ENCODE measurements at places on chromosomes 16 and 17. TPM values are rescaled to one million over a fixed set of nuclear protein-coding genes. Genes with fewer than 3 reads are reported as not detected.

The CDC6 gene
- not detected for total RNA-seq

The CLEC19A gene
- total RNA-seq, result not detected

The KRT25 gene
- not detected for total RNA-seq

The KRT12 gene
- total RNA-seq, result not detected

The GRAP gene
- total RNA-seq, result 17.9 TPM

The NXN gene
- 6.5 TPM for total RNA-seq

The IRX5 gene
- not detected for total RNA-seq

The SLC22A31 gene
- not detected for total RNA-seq

DNA sequence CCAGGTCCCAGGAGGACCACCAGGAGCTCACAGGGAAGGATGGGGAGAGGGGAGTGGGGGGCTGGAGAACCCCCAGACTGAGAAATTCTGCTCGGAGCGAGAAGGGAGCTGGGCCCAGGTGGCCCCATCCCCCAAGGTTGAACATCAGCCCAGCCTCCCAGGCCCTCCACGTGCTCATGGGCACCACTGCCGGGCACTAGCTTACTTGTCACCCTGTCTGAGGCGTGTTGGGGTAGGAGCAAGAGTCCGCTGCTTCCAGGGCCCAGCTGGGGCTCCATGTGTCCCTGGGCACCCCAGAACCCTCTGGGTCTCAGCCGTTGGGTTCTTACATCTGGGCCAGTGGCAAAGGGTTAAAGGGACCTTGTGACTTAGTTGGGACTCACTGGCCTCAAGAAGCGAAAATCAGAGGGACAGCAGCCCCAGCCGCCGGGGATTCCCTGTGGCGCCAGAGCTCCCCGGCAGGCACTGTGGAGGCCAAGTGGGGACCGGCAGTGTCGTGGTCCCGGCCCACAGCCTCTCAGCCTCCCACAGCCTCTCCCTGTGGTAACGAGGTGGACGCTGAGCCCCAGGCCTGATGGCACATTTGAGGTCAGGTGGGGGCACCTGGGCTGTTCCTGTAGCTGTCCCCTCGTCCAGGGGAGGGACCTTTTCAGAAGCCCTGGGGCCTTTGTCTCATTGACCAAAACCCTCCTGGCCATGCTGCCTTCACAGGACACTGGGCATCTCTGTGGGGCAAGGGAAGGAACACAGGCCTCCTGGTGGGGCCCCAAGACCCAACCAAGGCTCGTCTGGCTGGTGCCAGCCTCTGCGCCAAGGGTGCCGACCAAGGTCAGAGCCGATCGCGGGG, 33.7 kb upstream of the CDH15 start:
- no peak for DNase-seq

DNA sequence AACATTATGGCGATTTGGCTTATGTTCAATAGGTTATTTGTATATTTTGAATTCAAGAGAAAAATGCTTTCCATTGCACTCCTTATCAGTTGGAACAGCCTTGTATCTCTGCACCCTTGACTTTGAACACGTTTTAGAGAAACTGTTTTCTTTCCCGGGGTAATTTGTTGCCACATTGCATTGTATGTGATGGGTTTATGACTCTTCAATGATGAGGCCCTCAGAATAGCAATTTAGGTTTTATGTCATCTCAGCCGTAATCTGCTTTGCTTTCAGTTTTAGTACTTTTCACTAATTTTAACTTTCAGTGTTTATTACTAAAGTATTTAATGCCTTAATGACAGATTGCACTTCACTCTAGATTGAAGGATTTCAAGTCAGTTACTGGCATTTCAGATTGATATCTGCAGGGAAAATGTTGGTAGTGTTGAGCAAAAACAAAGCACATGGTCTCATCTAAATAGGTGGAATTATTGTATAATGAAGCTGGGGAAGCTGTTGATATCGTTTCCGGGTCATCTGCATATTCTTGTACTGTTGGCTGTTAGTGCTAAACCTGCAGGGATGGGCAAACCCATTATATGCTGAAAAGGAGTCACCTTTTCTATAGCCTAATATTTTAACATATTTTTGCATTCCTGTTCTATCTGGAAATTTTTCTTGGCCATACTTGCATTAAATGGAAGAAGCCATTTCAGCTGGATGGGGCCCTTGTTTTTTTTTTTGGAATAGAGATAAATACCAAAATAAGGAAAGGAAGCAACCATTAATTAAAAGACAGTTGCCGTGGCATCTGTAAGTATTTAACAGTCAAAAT, 2.0 kb downstream of the LUC7L3 start:
- no peak for DNase-seq

DNA sequence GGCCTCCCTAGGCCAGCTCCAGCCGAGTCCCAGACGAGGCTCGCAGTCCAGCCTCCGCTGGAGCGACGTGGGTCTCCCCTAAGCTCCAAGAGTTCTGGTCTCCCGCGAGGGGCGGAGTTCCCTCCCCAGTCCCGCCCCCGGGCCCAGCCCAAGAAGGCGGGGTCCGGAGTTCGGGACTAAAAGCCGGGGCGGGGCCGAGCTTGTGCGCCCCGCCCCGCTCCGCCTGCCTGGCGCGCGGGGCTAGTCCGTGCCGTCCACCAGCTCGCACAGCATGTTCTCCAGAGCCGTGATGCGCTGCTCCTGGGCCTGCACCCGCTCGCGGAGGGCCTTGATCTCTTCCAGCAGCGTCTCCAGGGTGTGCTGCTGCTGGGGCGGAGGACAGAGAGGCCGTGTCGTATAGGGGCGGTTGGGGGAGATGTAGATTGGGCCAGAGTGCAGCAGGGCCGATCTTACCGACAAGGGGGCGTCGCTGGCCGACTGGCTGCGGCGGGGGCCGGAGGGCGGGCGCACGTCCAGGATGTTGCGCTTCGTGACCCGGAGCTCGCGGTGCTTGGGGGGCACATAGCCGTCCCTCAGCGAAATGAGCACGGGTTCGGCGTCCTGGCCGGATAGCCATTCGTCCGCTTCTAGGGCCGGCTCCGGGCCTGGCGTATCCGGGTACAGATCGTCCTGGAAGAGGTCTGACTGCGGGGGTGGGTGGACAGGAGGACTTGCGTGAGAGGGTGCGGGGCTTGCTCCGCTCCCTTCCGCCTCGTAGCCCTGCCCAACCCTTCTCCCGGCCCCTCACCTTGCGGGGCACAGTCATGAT, 7.0 kb downstream of the CORO6 start:
- DNase-seq, result peak; percentile 82

DNA sequence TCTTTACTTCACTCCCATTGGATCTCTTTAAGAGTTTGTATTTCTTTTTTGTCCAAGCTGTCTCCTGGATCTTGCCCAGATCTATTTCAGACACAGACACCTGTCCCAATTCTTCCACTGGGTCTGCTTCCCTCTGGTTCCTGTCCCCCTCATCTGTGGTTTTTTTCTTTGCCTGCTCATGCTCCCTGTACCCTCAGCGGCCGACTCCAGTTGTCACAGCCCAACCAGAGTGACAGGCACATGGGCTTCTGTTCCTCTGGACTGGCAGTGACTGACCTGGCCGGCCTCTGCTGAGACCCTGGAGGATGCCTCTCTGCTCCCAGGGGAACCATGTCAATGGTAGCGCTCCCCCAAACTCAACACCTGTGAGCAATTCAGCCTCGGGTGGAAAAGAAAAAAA, 142.6 kb downstream of the WSCD1 start:
- no peak for DNase-seq

DNA sequence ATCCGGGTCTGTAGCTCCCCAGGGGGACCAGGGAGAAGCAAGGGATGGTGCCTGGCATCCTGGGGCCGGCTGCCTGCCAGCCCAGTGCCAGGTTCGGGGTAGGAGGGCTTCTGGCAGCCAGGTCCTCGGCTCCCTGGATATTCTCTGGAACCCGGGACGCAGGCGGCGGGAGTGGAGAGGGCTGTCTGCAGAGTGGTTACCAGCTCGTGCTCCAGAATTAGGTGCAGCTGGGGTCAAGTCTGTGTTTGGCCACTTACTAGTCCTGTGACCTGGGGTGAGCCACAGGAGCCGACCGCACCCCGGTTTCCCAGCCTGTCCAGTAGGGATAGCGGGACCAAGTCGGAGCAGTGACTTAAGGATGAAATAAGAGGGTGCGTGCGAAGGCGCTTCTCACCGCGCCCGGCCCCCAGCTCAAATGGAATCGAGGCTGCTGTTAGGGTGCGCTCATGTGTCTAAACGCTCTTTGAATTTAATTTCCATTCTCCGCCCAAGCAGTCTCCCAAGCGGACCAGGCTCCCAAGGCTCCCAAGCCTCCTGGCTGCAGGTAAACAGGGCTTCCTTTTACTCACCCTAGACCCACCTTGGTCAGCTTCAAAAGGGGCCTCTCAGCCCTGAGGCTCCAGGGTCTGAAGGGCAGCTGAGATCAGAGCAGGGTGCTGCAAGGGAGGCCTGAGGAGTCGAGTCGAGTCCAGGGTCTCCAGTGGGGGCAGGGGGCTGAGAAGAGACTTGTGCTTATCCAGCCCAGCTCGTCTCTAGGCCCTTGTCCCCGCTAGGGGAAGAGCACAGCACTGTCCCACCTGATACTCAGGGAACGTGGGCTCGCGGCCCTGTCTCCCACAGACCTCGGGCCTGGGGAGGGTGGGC, 28.3 kb upstream of the ZNF469 start:
- no peak for DNase-seq

- no peak for DNase-seq
Observed at GRCh38 chr16:45454-45853, 8.0 kb downstream of the POLR3K start.

DNA sequence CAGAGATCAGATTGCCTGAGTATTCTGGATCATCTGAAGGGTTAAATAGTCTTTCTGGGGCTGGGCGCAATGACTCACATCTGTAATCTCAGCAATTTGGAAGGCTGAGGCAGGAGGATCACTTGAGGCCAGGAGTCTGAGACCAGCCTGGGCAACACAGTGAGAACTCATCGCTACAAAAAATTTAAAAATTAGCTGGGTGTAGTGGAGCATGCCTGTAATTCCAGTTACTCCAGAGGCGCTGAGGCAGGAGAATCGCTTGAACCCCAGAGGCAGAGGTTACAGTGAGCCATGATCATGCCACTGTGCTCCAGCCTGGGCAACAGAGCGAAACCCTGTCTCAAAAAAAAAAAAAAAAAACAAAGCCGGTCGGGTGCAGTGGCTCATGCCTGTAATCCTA, 15.7 kb downstream of the MVP start:
- DNase-seq, result no peak

GRCh38 chr17:65005858-65006257, 50.7 kb downstream of the GNA13 start:
- DNase-seq, result no peak

DNA sequence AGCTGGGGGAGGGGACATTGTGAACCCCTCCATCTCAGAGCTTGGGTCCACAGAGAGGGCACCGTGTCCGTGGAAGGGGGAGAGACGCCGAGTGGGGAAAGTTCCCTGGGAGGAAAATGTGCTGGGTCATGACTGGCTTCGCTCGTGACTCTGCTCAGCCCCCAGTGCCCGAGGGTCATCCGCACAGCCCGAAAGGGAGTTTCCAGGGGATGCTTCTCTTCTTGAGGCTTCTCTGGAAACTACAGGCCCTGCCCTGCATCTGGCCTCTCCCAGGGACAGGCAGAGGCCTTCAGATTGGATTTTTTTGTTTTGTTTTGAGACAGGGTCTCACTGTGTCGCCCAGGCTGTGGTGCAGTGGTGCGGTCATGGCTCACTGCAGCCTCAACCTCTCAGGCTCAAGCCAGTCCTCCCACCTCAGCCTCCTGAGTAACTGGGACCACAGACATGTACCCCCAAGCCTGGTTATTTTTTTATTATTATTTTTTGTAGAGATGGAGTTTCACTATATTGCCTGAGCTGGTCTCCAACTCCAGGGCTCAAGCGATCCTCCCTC, 9.8 kb upstream of the GSE1 start:
- no peak for DNase-seq

DNA sequence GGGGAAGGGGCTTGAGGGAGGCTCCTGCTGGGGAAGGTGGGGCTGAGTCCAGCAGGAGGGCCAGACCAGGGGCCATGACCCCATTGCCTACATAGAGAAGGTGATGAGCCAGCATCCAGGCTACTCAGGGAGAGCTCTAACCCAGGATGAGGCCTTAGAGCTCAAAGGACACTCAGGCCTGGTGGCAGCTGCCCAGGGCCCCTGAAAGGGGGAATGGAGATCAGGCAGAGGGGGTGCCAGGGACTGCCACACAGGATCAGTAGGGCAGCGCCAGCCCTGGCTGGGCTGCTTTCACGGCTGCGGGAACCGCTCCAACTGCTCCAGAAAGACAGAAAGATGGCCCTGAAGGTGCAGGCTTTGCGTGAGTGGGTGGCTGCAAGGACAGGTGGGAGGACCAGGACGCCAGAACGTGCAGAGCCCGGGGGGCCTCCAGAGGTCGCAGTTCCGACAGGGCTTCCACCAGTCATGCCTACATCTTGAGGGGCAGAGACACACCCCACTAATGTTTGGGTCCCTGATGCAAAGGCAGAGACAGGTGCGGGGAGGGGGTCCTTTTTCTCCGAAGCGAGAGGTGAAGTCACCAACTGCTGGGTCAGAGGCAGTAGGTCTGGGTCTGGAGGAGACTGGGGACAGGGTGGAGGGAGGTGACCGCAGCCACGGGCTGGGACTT, 882 bp upstream of the ATP6V0C start:
- peak; percentile 43 for DNase-seq

DNA sequence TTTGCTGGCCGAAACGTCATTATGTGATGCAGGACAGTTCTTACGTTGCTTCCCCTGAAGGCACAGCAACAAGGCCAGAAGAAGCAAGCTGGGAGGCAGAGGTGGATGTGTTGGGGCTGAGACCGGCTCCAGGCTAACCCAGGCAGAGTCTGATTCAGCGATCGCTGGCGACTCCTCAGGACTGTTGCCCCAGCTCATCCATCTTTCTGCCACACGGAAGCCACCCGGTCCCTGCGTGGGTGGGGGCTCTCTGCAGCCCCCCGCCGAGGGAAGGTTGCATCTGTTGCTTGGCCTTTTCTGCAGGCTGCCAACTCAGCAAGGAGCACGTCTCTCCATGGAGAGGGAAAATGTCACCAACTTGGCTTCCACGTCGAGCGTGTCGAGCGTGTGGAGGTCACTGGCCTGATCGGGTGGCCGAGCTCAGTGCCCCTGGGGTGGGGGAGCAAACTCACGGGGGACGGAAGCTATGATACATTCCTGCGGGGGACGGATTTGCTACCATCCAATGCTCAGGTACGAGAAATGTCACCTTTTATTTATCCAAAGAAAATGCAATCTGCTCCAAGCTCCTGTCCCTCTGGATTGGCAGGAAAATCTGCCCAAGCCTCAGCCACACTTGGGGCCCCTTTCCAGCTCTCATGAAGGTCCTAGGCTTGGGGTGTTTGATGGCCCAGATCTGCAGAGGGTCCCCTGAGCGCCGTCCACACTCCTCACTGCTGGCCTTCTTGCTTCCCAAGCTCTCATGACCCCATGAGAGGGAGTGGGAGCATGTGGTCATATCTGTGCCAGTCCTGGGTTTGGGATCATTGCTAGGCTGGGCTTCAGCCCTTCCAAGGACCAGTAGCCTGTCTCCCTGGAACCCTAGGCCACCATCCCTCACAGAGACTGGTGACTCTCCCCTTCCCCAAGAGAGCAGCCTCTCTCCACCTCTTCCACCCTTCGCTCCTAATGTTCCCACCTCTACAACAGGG, 69.4 kb downstream of the RPH3AL start:
- DNase-seq, result peak; percentile 7

DNA sequence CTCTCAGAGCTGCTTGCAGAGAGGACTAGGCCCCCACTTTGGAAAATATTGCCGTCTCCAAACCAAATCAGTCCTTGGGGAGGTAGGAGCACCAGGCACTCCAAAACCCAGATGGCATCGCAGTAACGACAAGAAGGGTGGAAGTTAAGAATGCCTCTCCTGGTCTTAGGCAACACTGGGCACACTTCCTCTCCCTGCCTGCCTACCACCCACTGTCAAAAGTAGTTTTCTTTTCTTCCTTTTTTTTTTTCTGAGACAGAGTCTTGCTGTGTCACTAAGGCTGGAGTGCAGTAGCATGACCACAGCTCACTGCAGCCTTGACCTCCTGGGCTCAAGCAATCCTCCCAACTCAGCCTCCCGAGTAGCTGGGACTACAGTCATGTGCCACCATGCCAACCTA, 47.2 kb downstream of the SRL start:
- no peak for DNase-seq

- DNase-seq, result no peak
Observed at GRCh38 chr17:73748508-73748907, 104.3 kb upstream of the SDK2 start.
